ENCODE measurements at places on chromosomes 5 and 9.

DNA sequence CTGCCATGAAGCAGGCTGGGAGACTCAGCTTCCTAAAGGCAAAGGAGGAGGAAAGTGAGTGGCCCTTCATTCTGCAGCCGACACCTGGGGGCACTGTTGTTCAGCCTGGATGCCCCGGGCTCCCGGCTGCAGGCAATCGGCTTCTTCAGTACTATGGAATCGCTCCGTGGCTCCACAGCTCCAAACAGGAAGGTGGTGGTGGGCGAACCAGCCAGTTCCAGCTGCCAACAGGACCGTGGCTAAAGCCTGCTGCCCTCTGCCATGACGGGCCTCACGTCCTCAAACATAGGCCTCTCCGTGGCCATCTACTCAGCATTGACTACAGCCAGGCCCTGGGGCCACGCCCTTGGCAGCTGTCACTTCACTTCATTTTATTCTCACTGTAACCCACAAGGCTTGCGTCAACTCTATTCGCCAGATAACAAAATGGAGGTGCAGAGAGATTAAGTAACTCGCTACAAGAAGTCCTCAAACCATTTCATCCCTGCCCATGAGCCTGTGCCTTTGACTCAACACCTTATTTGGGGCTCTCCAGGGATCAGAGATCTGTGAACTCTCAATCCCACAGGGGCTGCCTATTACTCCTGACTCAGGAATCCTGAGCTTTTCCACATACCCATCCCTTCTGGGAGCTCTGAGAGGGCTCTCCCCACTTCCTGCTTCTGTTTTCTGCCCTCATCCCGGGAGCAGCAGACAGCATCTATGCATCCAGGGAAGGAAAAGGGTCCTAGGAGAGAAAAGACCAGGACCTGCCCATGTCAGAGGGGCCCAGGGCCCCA is 38.0 kb downstream of the PAX5 start:
- DNase-seq, result peak; percentile 79

DNA sequence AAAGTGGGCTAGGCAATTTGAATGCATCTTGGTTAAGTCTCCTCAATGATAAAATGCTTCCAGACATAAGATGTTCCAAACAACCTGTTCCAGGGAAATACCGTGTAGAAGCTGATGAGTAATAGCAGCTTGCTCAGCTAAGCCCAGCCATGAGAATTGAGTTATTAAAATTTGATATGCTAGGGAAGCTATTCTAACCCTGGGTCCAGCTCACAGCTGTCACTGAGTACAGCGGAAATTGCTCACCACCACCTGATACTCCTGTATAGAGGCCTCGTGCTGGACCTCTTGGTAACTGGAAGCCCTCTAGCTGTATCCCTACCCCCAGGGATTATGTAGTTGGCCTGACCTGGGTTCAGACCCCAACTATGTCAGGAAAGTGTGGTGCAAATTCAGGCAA is 521.3 kb upstream of the TRPC7 start:
- DNase-seq, result no peak

- DNase-seq, result no peak
Observed at GRCh38 chr9:76637416-76637815, 126.8 kb upstream of the PCA3 start.

- DNase-seq, result no peak
Observed at GRCh38 chr5:67679184-67679841, 482.7 kb upstream of the CD180 start.

DNA sequence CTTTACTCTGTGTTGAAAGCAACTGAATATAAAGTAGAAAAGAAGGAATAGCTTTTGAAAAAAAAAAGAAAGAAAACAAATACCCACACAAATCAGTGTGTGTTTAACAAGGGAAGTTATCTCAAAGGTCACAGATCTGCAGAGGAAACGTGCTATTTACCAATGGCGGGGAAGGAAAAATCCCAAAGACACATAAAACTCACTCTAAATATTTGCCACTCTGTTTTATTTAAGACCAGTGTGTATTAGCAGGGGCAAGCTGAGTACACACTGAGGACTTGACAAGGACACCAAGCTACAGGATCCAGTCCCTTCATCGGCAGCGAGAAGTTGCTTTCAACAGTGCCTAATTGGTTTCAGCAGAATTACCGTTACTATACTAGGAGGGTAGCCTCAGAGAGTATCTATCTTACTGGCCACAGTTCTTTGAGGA is 252.5 kb downstream of the DEPDC1B start:
- no peak for DNase-seq

DNA sequence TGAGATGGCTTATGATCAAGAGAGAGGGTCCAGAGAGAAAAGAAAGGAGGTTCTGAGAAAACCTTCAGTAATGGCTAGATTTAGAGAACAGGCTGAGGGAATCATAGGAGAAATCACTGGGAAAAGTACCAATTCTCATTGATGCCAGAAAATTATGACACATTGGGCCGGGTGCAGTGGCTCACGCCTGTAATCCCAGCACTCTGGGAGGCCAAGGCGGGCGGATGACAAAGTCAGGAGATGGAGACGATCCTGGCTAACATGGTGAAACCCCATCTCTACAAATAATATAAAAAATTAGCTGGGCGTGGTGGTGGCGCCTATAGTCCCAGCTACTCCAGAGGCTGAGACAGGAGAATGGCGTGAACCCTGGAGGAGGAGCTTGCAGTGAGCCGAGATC is 29.5 kb upstream of the PLIN2 start:
- no peak for DNase-seq

DNA sequence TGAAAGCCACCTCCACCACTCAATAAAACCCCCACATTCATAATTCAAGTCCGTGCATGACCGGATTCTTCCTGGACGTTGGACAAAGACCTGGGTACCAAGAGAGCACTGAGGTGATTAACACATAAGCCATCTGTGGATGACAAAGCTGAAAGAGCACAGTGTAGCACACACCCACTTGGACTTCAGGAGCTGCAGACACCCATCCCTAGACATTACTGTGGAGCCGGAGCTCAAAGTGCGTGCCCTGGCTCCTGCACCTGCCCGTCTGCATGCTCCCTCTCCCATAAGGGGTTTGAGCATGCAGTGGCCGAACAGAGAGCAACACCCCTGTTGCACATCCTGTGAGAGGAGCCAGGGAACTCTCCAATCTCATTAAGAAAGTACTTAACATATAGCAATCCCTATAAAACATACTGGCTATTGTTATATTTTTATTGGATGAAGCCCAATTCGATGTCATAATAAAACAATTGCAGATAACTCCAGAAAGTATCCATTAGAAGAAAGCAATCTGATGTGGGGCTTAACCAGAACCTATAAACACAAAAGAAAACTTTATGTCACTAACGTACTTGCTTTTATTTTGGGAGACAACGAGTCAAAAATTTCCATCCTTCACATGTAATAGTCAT is 1174.2 kb upstream of the C9orf72 start:
- no peak for DNase-seq

GRCh38 chr9:93057703-93058354 is 672 bp upstream of the SUSD3 start:
- DNase-seq, result no peak

GRCh38 chr9:127396808-127397645 is at the start of gene SLC2A8:
Gene SLC2A8 (plus strand): TSS chr9:127397169. CDS start chr9:127397231, 62 bp downstream.
- peak; percentile 93 for DNase-seq

DNA sequence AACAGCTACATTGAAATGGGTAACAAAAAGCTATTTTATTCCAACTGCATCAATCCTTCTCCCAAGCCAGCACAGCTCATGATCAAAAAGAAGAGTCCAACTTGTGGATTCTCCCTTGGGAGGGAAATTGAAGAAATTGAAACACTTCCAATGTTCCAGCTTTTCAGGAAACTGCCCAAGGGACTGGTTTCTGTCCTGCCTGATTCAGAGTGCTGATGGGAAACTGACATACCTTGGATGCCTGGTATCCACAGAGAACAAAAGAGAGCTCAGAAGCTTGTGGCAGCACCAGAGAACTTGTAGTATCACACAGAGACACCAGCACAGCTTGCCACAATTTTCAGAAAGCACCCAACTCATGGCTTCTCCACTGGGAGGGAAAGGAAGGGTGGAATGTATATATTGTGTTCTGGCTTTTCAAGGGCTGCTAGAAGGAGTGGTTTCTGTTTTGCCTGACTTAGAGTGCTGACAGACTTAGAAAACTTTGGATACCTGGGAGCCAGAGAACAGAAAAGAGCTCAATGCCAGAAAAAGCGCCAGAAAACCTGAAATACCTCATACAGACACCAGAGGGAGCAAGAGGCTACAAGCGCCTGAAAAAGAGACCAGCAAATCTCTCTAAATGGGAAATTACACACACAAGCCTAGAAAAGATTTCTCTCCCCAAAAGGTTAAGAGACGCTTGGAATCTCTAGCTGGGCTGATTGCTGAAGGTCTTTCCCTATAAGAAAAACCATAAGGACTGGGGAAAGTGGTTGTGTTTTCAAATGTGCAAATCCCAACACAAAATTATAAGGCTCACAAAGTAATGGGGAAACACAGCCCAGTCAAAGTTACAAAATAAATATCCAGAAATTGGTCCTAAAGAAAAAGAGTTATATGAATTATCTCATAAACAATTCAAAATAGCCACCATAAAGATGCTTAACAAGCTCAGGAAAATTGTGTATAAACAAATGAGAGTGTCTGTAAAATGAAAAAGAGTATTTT is 178.8 kb downstream of the SPOCK1 start:
- DNase-seq, result peak; percentile 26

DNA sequence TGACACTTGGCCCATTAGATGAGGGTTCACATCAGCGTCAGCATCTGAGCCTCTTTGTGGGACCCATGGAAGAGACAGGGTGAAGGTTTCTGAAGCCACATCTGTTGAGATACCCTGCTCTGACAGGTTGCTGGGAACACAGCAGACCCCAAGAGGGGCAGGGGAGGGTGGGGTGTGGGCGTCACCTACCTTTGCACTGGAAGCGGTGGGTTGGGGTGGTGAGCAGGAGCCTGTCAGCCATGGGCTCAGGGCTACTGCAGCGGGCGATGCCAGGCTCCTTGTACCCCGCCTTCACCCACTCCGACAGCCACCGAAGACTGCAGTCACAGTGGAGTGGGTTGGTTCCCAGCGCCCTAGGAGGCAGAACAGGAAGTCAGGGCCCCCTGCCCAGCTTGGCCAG is 131.5 kb upstream of the PANK3 start:
- no peak for DNase-seq

DNA sequence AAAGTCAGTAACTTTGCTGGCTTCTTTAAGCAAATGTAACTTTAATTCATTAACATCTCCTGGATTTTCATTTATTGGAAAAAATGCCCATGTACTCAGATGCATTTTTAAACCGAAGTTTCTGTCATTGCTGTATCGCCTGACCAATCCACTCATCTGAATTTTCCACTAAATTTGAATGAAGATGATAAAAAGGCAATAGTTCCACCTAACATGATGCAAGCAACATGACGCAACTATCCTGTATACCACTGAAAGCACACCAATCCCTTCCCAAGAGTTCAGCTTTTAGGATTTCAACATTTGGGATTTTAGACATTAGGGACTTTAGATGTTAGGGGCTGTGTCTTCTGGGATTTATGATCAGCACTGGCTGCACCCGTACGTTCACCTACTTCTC is 215.6 kb downstream of the KIF4B start:
- DNase-seq, result no peak

DNA sequence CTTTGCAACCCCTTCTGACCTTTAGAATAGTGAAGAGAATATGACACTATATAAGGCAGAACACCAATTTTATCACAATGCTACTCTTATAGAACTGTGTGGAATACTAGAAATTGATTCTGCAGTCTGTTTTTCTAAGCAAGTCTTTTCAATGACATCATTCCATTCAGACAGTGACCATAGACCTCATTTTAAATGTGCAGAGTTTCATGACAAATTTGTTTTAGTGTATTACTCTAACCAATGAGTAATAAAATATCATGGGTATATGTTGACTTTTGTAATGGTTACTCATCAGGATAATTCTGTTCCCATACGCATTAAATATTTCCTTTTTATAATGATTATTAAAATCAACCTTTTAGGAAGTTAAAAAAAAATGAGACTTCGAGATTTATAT is 219.9 kb downstream of the COX7C start:
- DNase-seq, result no peak

DNA sequence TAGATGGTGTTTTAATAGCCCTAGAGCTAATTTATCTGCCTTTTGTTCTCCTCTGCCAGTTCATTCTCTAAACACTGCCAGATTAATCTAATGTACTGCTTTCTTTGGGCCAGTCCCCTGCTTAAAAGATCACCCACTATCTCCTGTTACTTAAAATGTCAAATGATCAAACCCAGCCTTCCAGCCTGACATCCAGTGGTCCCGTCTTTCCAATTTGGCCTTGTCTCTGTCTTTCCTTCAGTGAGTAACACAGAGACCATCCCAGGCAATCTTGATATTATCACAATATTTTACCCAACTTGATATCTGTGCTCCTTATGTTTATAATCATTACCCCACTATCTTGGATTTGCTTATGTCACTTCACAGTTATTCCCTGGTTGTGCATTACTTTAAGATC is 12.0 kb downstream of the PRR16 start:
- no peak for DNase-seq

DNA sequence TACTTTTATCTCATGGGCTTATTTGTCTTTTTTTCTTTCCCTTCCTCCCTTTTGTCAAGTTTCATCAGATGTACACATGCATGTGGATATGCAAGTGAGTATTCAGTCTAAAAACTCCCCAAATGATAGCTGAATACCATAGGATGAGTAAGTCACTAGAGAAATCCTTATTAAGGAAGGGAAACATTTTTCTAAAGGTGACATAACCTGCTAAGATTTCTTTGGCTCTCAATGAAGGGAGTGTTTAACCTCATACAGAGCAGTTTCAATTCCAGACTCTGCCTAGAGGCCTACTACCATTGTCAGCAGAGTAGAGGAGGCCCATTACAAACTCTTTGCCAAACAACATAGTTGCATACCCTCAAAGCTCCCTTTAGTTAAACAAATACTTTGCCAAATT is 192.4 kb downstream of the ARHGEF28 start:
- DNase-seq, result no peak

DNA sequence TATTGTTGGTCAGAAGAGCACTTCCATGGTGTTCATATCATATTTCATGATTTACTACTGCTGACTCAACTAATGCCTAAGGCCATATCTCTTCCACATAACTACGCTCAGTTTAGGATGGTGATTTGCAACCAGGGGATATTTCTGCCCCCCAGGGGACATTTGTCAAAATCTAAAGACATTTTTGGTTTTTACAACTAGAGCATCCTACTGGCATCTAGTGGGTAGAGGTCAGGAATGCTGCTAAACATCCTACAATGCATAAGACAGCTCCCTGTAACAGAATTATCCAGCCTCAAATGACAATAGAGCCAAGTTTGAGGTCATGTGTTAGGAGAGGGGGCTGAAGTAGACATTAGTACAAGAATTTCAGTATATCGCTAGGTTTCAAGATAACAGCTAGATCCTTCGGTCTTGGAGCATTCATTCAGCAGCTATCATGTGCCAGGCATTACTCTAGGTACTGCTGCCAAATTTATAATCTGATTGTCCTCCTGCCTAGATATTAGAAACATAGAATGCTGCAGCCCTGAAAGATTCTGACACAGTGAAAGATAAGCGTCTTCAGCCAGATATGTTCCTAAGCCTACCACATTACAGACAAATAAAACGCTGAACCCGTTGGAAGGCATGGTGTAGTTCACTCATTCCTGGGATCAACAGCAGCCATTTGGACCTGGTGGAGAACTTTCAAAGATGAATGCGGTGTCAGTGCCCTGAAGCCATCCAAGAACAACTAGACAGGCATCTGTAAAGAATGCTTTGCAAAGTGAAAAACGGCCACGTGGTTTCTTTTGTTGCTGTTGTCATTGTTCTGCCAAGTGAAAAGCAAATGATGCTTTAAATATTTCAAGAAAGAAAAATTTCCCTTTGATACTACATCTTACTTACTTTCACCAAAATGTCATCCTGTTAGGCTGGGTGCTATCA is 55.5 kb upstream of the FST start:
- no peak for DNase-seq
